ENCODE measurements at places on chromosomes 1 and 21. TPM values are rescaled to one million over a fixed set of nuclear protein-coding genes. Genes with fewer than 3 reads are reported as not detected.

The GBP1 gene
- 20.5 TPM for total RNA-seq

The CFAP45 gene
- 1.3 TPM for total RNA-seq

The CLDN19 gene
- total RNA-seq = not detected

The SH2D1B gene
- total RNA-seq = not detected

The TFF3 gene
- 4.6 TPM for total RNA-seq
